Activated T-cell treated with anti-CD3 and anti-CD28 coated beads, Interleukin-2, amount 50 U/mL, for 48 hours (primary cell): ENCODE measurements at places on chromosomes 12 and 14.

DNA sequence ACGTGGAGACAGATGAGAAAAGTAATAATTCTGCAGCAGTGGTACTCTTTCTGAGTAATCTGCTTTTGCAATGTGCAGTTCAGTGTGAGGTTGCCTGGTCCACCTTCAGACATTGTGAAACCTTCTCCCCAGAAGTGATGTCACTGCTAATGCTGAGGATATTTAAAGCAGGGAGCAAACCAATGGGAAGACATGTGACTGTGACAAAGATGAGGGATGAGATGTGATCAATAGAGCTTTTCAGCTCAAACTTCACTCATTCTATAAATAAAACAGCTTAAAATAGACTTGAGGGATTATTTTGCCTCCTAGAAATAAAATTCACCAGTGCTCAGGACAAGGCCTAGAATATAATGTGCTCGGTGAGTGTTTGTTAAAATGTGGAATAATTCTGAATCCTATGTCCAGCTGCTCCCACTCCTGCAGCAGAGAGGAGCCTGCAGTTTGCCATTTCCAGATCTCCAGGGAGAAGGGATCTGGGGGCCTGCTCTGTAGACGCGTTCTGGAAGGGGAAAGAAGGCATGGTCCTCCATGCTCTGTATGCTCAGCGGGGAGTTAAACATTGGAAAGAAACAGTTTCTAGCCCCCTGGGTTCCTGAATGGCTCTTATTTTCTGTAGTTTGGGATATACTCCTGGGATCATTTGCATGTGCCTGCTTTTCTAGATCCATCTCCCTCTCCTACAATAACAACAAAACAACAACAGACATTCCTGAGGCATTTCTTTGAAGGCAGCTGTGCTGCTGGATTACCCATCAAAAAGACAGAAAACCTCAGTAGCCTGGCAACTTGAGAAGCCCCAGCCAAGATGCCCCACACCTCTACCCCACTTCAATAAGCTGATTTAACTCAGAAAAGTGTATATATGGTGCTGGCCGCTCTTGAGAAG lies 8.9 kb downstream of the SLC7A8 start:
- no peak for DNase-seq

- DNase-seq, result no peak
These were observed 40.6 kb downstream of the WSCD2 start for GRCh38 chr12:108169708-108170107.

GRCh38 chr12:59904874-59905521 lies 309.2 kb downstream of the SLC16A7 start:
- no peak for DNase-seq

- no peak for DNase-seq
These were observed 106.0 kb upstream of the CCDC196 start for GRCh38 chr14:66380143-66380542.

GRCh38 chr12:39990122-39991101 lies 115.5 kb downstream of the SLC2A13 start:
- peak; percentile 61 for DNase-seq

DNA sequence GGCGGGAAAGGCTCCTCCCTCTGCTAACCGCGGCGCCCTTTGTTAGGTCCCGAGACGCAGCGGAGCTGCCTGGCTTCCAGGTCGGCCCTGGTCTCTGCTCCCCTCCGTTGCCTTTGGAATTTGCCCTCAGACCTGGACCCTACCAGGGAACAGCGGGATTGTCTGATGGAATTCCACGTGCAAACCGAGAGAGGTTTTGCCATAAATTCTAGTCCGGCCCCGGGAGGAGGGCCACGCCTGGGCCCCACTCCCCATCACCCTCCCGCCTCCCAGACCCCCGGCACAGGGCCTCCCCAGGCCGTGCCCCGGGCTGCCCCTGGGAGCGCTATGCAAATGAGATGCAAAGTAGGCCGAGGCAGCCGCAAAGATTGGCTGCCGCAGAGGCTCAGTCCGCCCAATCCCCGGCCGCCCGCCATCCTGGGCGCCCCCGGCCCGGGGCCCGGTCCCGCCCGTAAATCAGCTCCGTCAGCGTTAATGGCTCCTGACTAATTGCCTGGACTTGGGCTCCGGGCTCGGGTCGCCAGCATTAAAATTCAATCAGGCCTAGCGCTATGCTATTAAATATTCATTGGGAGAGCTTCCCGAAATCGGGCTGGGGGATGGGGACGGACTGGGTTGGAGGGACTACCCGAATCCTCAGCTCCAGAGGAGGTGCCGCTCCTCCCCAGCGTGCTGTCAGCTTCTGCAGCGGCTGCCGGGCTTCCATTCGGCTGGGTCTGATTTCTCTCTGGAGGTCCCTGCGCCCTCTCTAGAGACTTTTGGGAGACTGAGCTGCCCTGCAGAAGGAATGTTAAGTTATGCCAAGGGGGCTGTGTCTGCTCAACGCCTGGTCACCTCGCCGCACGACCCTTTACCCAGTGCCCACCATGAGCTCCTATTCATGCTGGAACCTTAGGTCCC lies 15.7 kb upstream of the FIGNL2 start:
- peak; percentile 41 for DNase-seq

DNA sequence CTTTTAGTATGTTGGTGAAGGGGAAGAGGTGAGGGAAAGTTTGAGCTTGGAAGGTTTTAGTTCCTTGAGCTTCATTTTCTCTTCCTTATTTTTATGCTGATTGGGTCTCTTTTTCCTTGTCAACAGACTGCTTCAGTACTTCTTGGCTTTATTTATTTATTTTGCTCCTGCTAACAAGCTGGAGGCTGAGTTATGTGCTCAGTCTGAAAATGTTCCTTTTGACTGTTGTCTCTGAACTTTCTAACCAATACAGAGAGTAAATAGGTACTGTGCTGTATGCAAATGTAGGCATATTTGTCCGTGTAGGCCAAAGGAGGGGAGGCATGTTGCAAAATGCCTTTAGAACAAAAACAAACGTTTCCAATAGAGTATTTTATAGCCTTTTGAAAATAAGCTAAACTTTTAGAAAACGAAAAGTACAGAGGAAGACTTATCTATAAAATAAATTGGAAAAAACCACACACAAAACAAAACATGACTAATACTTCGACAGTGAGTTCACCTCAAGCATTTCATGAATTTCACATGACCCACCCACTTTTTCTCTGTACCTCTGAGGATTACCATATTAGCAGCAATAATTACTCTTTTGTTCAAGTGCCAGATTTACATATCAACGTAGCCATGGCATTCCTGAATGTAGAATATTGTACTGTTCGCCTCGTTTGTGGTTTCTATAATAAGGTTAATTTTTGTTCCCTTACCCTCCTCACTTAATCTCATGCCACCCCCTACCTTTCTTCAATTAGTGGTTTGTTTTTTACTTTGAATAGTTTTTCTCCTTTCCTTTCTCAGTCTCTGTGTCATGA lies 4.7 kb upstream of the CREBL2 start:
- no peak for DNase-seq
